ENCODE measurements at places on chromosomes 7 and 10.

- no peak for DNase-seq
These were observed 91.6 kb downstream of the RAB11FIP2 start for GRCh38 chr10:117955176-117955575.

GRCh38 chr10:124612611-124613498 lies 131.3 kb downstream of the FAM53B start:
- DNase-seq, result peak; percentile 19

GRCh38 chr7:107404740-107405537 lies 64.9 kb upstream of the GPR22 start:
- DNase-seq, result no peak

DNA sequence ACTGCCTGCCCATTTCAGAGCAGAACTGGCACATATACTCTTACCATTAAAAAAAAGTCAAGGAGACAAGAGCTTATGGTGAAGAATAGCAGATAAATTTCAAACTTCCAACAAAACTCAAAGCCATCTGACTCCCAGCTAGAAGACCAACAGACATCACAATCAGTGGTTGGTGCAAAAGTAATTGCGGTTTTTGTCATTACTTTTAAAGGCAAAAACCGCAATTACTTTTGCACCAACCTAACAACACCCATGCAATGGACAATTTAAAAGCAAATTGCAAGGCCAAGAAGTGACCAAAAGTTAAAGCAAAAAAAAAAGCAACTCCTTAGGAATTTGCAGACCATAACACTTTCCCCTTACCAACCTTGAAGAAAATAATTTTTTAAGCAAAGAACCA lies 18.8 kb downstream of the GLI3 start:
- no peak for DNase-seq

DNA sequence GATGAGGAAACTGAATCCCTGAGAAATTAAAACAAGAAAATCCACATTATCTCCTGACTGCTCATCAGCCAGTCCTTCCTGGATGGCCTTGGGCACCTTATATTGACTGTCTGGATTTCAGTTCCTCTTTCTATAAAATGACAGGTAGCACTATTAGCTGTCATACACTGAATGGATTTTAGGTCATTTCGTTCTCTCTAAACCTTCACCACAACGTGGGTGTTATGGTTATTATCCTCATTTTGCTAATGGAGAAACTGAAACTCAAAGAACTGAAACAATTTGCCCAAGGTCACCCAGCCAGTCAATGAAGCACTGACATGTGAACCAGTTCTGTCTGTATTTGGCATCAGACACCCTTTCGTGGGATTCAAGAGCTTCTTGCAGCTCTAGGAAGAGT lies 193.8 kb downstream of the CYP26A1 start:
- no peak for DNase-seq

DNA sequence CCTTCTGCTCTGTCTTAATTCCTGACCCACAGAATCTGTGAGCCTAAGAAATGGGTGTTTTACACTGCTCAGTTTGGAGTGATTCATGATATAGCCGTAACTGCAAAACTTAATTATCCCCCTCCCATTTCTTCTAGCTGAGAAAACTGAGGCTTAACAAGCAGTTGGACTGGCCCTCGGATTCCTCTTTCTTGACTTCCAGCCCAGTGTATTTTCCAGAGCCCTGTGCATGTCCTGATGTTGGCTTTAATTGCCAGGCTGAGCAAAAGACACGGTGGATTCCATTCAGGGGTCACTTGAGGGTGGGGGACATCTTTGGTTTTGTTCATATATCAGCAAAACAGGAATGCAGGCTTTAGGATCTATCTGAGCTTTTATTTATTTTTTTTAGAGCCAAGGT lies 489.8 kb downstream of the TYW1 start:
- DNase-seq, result no peak

DNA sequence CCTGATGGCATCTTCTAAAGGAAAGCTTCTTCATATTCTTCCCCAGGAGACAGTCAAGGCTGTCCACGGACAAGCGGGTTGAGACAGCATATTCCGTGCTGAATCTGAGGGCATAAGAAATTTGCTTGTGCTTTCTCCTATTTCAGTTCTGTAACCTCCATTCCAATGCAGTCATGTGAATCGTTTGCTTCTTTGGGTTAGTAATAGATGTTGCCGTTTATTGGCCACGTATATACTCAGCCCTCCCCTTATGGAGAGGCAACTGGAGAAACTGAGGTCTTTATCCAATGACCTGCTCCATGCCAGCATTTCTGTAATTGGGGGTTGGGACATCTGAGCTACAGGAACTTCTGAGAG lies 38.9 kb downstream of the LYZL1 start:
- DNase-seq, result no peak

- DNase-seq, result no peak
These were observed 367.7 kb upstream of the SEMA3D start for GRCh38 chr7:85554236-85555178.

GRCh38 chr10:97199152-97199551 lies 13.4 kb upstream of the SLIT1 start:
- no peak for DNase-seq

DNA sequence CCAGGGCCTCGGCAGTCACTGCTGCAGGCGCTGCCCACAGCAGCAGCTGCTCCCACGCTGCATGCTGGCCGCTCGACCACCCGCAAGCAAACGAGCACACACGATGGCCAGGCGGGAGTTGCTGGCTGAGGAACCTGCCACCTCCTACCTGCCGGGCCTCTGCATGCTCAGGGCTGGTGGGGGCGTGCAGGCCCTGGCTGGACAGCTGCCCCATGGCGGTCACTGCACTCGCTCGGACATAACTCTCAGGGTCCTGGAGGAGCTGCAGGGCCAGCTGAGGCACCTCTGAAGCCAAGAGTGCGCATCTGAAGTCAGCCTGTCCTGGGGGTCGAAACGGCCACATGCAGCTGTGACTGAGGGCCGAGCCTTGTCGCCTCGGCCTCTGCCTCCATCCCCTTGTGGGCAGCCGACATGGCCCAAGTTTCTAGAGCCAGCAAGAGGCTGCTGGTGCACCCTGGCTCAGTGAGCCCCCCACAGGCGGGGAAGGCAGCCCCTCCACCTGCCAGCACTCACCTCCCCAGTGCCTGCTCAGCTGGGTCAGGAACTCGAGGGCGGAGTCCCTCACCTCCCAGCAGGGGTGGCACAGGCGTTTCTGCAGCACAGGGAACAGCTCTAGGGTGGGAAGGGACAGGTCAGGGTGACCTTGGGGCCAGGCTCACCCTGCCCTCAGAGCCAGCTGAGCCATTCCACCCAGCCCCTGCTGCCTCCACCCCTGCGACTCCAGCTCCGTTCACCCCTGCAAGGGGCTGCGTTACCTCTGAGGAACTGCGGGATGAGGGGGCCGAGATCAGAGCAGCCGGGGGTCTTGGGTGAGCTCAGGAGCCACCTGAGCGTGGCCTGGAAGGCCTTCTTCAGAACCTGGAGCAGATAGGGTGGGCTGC lies 16.1 kb downstream of the BRAT1 start:
- DNase-seq, result no peak

DNA sequence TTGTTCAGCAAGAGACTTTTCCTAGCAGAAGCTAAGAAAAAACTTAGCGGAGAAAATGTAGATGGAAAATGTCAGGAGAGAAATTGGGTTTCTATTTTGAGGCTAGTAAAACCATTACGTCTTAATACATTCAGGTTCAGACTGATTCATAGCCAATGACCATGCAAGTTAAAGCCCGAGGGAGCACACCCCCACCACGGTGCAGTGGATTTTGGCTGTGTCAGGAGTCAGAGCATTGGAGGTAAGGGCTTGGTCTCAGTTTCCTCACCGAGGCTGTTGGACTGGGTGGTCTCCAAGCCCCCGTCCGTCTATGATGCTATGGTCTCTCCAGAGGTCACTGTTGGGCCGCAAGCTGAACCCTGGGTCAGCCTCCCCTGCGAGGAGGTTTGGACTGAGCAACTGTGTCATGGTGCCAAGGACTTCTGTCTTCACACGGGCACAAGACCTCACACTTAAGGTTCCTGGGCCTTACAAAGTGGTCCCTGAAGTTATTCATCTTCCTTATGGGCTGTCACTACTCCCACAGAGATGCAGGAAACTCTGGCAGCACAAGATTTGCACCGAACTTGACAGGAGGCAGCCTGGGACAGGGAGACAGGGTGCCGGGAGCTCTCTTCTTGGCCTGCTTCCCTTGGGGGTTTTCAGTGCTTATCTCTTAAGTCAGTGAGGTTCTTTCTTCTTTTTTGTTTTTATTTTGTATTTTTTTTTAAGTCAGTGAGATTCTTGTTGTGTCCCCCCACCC lies 186.8 kb downstream of the PHTF2 start:
- no peak for DNase-seq

DNA sequence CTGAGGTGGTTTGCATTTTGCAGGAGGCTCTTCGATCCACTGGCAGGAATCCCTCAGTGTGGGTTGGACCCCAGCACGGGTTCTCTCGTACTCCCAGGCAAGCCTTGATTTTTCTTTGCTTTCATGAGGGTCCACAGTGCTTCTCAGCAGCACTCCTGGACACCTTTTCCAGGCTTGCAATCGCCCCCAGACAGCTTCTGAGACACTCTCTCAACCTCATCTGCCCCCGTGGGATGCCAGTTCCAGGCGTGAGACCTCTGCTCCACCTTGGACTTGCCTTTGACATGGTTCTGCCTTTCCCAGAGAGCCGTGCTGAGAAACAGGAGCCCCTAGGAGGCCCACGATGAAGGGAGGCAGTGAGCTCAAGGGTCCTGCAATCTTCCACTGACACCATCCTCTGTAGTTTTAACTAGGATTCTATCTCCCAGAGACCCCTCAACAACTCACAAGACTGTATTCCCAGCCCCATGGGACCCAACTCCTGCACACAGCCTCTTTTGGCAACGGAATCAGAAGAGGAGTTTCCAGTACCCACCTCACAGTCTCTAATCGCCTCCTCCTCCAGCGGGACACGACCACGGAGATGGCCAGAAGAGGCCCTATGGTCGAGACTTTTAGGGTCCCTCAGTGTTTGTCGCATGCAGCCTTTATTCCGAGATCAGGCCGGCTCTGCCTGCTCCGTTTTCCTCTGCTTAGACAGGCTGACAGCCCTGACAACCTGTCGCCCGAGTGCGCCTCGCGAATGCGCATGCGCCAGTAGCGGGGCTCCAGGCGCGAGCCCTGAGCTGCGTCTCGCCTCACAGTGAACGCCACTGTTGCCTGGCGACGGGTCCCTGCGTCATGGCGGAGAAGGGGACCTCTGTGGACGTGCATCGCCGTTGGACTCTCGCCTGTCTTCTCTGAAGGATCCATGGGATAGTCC lies 26.0 kb upstream of the ZNF273 start:
- DNase-seq, result peak; percentile 56

GRCh38 chr7:142796001-142796500 lies 25.3 kb downstream of the PRSS2 start:
- peak; percentile 12 for DNase-seq

DNA sequence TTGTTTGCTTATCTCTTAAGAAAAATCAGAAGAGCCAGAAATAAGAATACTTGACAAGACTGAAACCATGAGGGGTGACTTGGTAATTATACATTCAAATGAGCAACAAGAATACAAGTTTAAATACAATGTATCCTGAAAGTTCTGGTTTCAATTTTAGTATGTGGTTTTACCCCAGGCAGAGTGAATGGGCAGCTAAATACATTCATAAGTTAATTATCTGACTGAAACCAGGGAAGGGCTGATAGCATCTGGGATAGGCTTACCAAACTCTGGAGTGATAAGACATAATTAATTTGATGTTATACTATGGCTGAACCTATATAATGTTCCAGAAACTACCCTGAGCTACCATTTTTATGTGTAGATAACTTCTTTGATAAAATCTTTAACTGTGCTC lies 252.2 kb upstream of the PLXNA4 start:
- no peak for DNase-seq

DNA sequence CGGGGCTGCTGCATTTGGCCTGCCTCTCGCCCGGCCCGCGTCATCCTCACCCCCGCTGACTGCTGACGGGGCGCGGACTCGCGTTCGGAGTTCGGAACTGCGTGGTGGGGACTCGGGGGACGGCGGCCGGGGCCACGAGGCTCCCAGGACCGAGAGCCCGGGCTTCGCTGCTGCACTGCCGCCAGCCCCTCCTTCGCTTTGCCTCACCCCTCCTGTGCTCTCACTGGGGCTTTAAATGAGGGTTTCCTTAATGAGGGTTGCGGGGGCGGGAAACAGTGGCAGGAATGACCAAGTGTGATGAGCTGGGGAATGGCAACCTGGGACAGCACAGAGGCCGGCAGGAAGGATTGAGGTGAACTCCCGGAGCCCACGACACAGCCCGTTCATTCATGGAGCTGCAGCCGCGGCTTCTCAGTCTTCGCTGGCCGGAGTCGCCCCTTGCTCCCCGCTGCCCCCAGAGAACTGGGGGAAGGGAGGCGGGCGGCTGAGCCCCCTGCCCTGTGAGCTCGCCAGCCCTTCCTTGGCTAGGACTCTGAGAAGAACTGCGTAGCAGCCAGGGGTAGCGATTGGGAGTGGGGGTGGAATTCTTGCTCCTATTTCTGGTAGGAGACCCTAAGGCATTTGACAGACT lies 1.5 kb upstream of the LRRC4 start:
- no peak for DNase-seq

DNA sequence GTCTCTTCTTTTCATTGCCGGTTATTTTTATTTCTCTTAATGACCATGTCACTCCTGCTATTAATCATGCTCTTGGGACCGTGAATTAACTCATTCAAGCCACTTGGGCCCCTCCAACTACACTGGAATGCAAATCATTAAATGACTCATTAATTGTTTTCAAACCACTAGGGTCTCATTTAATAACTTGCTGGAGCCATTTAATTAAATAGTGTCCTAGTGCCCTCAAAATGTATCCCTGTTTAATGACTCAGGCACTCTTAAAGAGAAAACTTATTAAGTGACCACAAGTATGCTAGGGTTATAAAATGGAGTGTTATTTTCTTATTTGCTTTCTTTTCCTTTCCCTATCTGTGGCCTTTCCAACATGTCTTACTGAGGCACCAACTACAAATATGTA lies 73.0 kb downstream of the PLXDC2 start:
- no peak for DNase-seq

DNA sequence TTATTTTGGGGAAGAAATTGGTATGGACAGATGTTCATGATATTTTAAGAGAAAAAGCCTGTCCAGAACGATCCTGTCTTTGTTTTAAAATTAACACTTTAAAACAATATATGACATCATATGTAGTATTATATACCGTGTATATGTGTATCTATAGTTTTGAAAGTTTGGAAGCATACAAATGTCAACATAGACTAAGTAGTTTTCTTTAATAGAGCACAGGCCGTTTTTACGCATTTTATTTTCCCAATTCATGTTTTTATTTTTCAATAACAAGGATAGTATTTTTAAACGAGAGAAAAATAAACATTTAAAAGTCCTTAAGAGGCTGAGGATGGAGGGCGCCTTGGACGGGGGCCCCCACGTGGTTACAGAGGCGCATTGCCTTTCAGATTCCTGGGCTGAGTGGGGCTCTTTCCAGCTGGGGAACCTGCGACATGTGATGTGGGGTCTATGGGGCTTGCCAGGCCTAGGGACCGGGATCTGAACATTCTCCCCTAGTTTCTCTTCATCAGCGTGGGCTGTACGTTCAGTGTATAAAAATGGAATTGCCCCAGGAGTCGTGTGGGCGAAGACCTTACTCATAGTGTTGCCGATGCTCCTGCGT lies 127.8 kb upstream of the ZNF746 start:
- DNase-seq, result peak; percentile 40

- no peak for DNase-seq
These were observed 208.5 kb upstream of the NRP1 start for GRCh38 chr10:33542752-33543505.
